Upper lobe of left lung (tissue), 6 donors: ENCODE measurements at places on chromosomes 7 and 10. TPM values are rescaled to one million over a fixed set of nuclear protein-coding genes. Genes with fewer than 3 reads are reported as not detected.

Gene GPR37
- 1.3 TPM for total RNA-seq

Gene HOXA5
- 22.1 TPM for total RNA-seq

Gene AKR1C2
- total RNA-seq: 25.7 TPM

Gene GIMAP5
- total RNA-seq: 28.0 TPM

Gene PVRIG
- total RNA-seq: 5.3 TPM

Gene AEBP1
- 34.1 TPM for total RNA-seq
